Activated CD4-positive, alpha-beta T cell treated with anti-CD3 and anti-CD28 coated beads for 36 hours (primary cell): ENCODE measurements at places on chromosomes 12 and 14. TPM values are rescaled to one million over a fixed set of nuclear protein-coding genes. Genes with fewer than 3 reads are reported as not detected.

GALNT16 gene
- 0.14 TPM for total RNA-seq

DNA sequence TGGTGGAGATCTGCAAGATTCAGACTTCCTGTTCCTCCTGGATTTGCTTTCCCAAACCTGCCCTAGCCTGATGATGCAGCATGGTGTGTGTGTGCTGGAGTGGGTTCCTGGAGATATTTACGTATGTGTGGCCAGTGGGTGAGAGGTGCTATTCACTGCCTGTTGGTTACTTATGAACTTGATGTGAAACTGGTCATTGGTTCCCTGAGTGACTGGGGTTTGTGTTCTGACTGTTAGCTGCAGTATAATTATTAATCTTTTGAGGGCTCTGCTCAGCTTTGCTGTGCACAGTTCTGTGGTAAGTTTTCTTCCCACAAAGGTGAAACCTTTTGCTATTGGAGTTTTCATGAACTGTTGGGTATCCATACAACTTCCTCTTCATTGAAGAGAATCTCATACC is 541.8 kb upstream of the FBXO33 start:
- H3K27ac ChIP-seq: no peak overlapping the region
- no peak overlapping the region for H3K4me3 ChIP-seq

DNA sequence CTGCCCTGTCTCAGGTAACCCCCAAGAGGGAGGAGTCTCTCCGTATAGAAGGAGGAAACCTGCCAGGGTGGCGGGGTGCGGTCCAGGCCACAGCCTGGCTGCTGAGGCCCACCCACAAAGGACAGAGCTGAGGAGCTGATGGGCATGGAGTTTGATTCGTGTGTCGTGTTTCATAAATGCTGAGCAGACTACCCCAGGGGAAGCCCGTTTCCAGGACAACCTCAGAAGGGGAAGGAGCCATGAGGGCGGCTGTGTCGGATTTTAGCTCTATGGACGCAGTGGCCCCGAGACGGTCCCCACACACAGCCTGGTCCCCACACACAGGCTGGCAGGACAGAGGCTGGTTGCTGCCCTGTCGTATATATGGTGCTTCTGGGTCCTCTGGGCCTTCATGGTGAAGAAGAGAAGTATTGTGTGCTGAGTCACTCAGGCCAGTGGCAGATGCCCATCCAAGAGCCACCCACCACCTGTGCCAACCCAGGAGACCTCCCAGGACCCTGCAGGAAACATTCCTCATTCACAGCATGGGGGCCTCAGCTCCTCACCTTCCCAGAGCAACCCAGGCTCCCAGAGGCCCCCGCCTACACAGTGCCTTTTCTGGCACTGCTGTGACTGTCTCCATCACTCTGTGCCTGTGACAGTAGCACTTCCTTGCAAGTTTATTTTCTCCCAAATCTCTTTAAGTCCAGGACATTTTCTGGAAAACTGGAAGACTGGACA is 63.1 kb upstream of the RIN3 start:
- H3K27me3 ChIP-seq: no peaks in the 10 kb centered on the region
- H3K27ac ChIP-seq: no peak overlapping the region
- H3K36me3 ChIP-seq: no peaks in the 10 kb centered on the region

- H3K36me3 ChIP-seq: no peaks in the 10 kb centered on the region
- H3K27ac ChIP-seq: no peak overlapping the region
- H3K4me1 ChIP-seq: peaks cover 3% of the 10 kb centered on the region
- no peak overlapping the region for H3K4me3 ChIP-seq
- H3K27me3 ChIP-seq: no peaks in the 10 kb centered on the region
Measured at GRCh38 chr12:62654326-62655241, 188.0 kb downstream of the MON2 start.

GRCh38 chr14:104240434-104241157 is 102.2 kb downstream of the KIF26A start:
- H3K27me3 ChIP-seq: peaks cover 7% of the 10 kb centered on the region
- DNase-seq: peak; percentile 1
- H3K36me3 ChIP-seq: no peaks in the 10 kb centered on the region
- no peaks in the 10 kb centered on the region for H3K4me1 ChIP-seq
- H3K27ac ChIP-seq: no peak overlapping the region

SERPINA4 gene
- not detected for total RNA-seq

GRCh38 chr12:6929466-6930452 is 2.0 kb downstream of the ATN1 start:
- H3K4me3 ChIP-seq: peak overlapping the region; percentile 83
- peak overlapping the region; percentile 83 for H3K27ac ChIP-seq
- no peak for DNase-seq
- H3K36me3 ChIP-seq: peaks cover 30% of the 10 kb centered on the region
- no peaks in the 10 kb centered on the region for H3K27me3 ChIP-seq

DNA sequence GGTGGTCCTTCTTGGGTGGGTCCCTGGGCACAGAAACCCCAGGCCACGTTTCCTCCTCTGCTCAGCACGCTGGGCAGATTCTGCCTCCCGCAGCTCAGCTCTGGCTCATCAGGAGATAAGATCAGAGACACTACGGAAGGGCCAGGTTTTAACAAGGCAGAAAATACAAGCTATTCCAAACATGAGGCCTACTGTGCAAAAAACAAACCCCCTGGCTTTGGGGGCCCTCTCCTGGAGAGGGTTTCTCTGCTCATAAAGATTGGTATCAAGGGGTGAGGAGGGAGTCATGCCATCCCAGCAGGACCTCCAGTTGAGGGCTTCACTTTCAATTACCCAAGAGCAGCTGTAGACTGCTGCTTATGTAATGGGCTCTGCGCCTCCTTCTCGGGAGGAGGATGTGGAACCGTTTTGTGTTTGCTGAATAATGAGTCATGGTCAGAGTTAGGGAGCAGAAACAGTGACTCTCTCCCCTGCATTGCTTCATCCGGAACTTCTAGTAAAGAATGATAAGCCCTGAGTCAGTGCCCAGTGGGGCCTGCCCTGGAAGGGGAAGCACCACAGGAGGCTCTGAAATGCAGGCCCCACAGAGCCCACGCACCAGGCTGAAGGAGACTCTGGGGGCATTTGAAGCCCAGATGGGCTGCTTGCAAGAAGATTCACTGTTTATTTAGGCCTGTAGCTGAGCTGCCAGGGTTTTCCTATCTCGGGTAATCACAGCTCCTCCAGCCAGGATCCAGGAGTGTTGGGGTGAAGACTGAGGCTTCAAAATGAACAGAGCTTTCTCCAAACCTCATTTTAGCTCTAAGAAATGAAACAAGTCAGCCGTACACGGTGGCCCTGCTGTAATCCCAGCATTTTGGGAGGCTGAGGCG is 79.3 kb downstream of the SSPN start:
- peak; percentile 81 for DNase-seq
- peak overlapping the region; percentile 35 for H3K27ac ChIP-seq
- peaks cover 8% of the 10 kb centered on the region for H3K27me3 ChIP-seq
- H3K4me1 ChIP-seq: peaks cover 26% of the 10 kb centered on the region

- no peak overlapping the region for H3K27ac ChIP-seq
- H3K36me3 ChIP-seq: no peaks in the 10 kb centered on the region
- H3K4me3 ChIP-seq: no peak overlapping the region
- no peaks in the 10 kb centered on the region for H3K4me1 ChIP-seq
Measured at GRCh38 chr14:61153914-61154545, 127.1 kb downstream of the TMEM30B start.

LBHD2 gene
- not detected for total RNA-seq

GRCh38 chr12:117408161-117408791 is 46.9 kb upstream of the NOS1 start:
- no peaks in the 10 kb centered on the region for H3K27me3 ChIP-seq
- H3K4me3 ChIP-seq: no peak overlapping the region
- DNase-seq: no peak
- no peaks in the 10 kb centered on the region for H3K36me3 ChIP-seq
- H3K27ac ChIP-seq: no peak overlapping the region

DNA sequence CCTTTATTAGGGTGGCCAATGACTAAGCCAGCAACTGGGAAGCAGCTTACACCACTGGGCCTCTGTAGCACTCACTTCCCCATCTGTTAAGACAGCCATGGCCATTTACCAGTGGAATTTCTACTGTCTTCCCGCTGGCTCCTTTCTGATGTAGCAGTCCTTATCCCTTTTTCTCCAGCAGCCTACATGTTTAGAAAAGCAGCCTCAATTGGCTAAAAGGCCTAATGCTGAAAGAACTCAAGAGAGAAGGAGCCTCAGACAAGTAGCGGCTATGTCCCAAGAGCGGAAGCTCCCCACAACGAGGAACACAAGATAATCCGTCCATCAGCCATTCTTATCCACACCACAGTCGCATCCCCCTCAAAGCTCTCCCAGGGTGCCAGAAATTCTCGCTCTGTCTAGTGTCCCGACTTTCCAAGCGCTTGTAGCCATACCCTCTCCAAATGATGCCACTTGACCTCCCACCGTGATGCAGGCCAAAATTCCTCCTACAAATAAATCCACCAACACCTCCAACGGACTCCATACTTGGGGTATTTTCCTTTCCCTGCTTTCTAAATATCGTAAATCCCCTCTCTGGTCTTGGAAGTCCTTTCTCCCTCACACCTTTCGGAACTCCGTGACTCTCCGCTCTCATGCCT is 624 bp downstream of the M6PR start:
- no peak for DNase-seq
- peak overlapping the region; percentile 97 for H3K27ac ChIP-seq
- peaks cover 26% of the 10 kb centered on the region for H3K36me3 ChIP-seq
- H3K4me1 ChIP-seq: peaks cover 50% of the 10 kb centered on the region

SCN8A gene
- total RNA-seq: 0.69 TPM

- peaks cover 25% of the 10 kb centered on the region for H3K27me3 ChIP-seq
- no peak overlapping the region for H3K4me3 ChIP-seq
- H3K36me3 ChIP-seq: peaks cover 1% of the 10 kb centered on the region
- peaks cover 4% of the 10 kb centered on the region for H3K4me1 ChIP-seq
Measured at GRCh38 chr14:93888995-93889394, 38.1 kb upstream of the FAM181A start.

GRCh38 chr12:124630791-124631313 is 63.4 kb upstream of the NCOR2 start:
- H3K4me1 ChIP-seq: peaks cover 7% of the 10 kb centered on the region
- no peaks in the 10 kb centered on the region for H3K36me3 ChIP-seq
- H3K4me3 ChIP-seq: no peak overlapping the region
- peaks cover 3% of the 10 kb centered on the region for H3K27me3 ChIP-seq

- peaks cover 39% of the 10 kb centered on the region for H3K36me3 ChIP-seq
- no peak for DNase-seq
- no peak overlapping the region for H3K27ac ChIP-seq
- H3K4me1 ChIP-seq: peaks cover 23% of the 10 kb centered on the region
Measured at GRCh38 chr12:71876137-71876799, 36.7 kb downstream of the TBC1D15 start.

DNA sequence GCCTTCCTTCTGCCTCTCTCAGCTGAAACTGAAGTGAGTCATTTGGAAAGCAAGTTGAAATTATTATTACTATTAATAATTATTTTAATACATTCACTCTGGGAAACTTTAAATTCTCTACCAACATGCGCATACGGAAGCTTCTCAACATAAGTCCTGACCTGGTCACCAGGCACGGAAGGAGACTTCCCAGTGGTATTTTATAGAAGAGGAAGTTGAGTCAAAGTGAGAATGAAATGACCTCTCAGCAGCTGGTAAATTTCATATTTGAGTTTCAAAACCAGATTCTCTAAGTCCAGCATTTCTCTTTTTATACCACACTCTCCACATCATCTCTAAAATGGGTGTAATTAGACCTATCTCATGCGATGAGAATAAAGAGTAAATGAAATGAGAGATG is 747.4 kb downstream of the VRK1 start:
- peaks cover 9% of the 10 kb centered on the region for H3K4me1 ChIP-seq
- H3K27ac ChIP-seq: no peak overlapping the region
- H3K4me3 ChIP-seq: no peak overlapping the region
- no peak for DNase-seq
- no peaks in the 10 kb centered on the region for H3K27me3 ChIP-seq
- H3K36me3 ChIP-seq: no peaks in the 10 kb centered on the region

DNA sequence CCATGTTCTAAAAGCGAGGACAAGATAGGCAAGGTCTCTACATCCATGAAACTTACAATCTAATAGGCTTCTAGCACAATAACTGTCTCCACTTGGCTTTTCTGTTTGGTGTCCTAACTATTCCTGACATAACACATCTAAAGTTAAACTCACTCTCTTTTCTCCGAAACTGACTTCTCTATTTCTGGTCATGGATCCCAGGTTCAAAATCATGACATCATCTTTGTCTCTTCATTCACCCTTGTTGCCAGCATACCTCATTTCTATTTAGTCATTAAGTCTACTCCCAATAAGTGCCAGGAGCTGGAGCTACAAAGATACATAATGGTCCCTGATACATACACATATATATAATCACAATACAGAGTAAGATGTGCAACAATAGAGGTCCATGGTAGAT is 53.9 kb upstream of the CEP83 start:
- no peaks in the 10 kb centered on the region for H3K4me1 ChIP-seq
- H3K27me3 ChIP-seq: peaks cover 4% of the 10 kb centered on the region

- H3K4me1 ChIP-seq: no peaks in the 10 kb centered on the region
- H3K4me3 ChIP-seq: no peak overlapping the region
- H3K27me3 ChIP-seq: peaks cover 3% of the 10 kb centered on the region
- no peaks in the 10 kb centered on the region for H3K36me3 ChIP-seq
- no peak overlapping the region for H3K27ac ChIP-seq
- no peak for DNase-seq
Measured at GRCh38 chr12:21906919-21907493, 34.2 kb downstream of the ABCC9 start.
